NCI-H1092 treated with DMSO at 0.1 percent for 48 hours (cell line): ENCODE measurements at places on chromosomes 12 and 14.

- DNase-seq = no peak
Measured at GRCh38 chr12:78645956-78646355, 218.6 kb upstream of the SYT1 start.

DNA sequence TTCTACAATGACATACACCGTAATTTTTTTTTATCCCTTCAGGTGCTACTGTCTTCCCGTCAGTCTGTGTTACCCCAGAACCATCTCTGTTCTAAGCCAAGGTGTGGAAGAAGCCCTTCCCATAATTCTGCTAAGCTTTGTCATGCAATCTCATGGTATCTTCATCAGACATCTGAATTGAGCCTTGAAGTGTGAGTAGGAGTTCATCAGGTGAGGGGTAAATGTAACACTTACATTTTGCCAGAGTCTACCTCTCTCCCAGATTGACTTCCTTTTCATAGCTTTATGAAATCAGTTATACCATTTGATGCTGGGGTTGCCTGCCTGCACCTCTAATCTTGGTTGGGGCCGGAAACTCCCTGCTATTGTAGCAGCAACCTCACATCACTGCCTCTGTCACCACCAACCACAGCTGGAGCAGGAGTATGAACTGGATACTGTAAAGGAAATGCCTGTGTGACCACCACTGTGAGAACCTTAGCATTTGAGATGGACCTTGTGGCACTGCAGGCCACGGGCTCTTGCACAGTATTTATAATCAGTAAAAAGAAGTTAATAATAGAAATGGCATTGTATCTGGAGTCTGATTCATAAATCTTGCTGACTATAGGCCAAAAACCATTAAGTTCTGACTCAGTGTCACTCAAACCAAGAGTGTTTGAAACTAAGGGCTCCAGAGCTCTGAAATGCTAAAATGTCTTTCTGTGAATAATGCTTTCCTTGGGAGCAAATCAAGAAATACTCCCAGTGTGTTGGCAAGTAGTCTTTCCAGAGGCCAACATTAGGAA lies 58.7 kb upstream of the STK38L start:
- no peak for DNase-seq

GRCh38 chr12:52151837-52152783 lies 39.7 kb downstream of the KRT80 start:
- no peak for DNase-seq

DNA sequence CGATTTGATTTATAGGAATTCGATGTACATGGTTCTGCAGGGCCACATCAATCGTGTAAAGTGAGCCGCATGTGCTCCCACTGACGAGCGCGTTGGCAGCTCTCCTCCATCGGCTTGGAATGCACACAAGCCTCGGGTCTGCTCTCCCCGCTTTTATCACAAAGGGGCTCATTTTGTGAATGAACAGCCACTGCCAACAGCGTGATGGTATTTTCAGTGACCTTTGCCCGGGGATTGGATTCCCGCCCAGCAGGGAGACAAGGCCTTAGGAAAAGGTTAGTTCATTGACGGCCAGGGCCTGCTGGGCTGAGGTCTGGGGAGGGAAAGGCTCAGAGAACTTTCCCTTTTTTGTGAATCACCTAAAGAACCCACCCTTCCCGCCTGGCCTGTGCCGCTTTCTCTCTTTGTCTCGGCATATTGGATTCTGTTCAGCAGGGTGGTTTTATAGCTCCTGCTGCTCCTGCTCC lies 232.1 kb downstream of the MSRB3 start:
- DNase-seq = no peak

GRCh38 chr14:104600805-104601204 lies 3.8 kb downstream of the TMEM179 start:
- no peak for DNase-seq

DNA sequence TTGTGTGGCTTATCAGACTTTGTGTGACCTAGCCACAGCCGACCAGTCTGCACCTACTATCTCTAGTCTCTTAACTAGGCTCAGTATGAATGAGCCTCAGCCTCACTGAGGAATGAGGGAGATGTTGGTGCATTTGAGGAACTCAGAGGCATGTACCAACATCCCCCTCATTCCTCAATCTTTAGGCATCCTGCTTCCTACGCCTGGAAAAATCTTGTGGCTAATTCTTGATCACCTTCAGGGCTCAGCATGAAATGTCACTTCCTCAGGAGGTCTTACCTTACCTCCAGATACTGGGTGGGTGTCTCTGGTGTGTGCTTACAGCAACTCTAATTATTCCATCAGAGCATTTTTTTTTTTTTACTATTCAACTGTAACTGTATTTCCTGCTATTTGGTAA lies 148.8 kb upstream of the TMCC3 start:
- no peak for DNase-seq

DNA sequence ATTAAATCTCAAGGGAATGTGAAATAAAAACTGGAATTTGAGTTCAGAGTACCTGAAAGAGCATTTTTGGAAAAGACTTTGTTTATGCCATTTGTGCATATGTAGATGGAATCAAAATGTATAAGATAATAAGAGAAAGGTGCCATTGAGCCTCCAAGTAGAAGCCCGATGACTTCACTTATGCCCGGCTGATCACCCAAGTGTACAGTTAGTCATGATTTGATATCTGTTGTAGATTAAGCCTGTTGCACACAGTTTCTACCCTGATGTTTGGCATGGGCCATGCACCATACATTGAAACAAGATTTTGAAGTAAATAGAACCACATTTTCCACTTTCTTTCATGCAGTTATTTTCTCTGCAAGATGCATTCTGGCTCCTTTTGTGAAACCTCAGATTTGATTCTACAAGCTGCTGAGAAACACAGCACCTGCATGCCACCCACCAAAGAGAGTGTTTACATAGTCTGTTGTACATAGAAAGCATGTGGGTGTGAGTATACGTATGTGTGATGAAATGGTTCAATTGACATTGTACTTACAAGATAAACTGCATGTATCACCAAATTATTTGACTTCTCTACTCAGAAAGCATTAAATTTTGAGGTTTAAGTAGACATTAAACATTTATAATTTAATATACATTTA lies 772.5 kb downstream of the DIO2 start:
- no peak for DNase-seq

- peak; percentile 14 for DNase-seq
Measured at GRCh38 chr12:52197371-52198231, 5.8 kb upstream of the KRT80 start.

- no peak for DNase-seq
Measured at GRCh38 chr14:46661728-46662127, 10.1 kb upstream of the RPL10L start.

GRCh38 chr12:98644433-98644711 lies 216 bp downstream of the IKBIP start:
- peak; percentile 59 for DNase-seq

GRCh38 chr12:92516277-92516600 lies 186.6 kb upstream of the PLEKHG7 start:
- DNase-seq = no peak

DNA sequence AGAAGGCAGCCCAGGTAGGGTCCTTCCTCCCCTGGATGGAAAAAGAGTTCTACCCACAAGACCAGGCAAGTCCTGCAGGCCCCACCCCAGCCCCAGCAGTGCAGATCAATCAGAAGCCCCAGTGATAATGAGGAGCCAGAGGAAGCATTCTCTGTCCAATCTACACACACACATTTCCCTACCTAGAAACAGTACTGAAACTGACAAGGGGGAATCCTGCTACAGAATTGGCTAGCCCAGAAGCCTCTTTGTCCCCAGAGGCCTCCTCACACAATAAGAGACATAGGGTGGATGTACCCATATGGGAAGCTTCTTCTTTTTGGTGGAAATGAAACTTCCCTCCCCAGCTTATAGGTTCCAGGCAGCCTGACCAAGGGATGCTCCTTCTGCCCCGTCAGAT lies 9.9 kb downstream of the FSCB start:
- DNase-seq = no peak

DNA sequence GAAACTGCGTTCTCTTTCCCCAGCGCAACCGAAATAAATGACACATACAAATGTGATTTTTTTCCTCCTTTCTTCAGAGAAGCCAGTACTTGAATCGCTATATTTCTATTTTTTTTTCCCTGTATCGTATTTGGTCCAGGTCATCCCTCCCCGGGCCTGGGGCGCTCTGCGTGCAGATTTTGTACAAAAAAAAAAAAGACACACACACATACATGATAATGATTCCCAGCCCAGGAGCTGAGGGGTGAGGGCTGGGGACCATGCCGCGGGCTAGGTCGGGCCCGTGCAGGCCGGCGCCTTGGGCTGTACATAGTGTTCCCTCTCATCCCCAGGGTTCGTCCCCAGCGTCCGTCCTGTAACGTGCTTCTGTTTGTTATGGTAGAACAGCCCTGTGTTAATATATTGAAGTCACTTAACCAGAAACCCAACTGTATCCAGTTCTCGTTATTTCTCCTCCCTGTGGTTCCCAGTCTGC lies 3.0 kb downstream of the HOXC9 start:
- DNase-seq = no peak

- no peak for DNase-seq
Measured at GRCh38 chr12:2414810-2415567, 362.2 kb downstream of the CACNA1C start.

- DNase-seq = peak; percentile 97
Measured at GRCh38 chr12:132593938-132594358, 16.4 kb downstream of the LRCOL1 start.

- DNase-seq = peak; percentile 0
Measured at GRCh38 chr14:105937253-105938054, 411.1 kb downstream of the TMEM121 start.

GRCh38 chr12:43826681-43827080 lies 9.2 kb upstream of the TMEM117 start:
- no peak for DNase-seq

DNA sequence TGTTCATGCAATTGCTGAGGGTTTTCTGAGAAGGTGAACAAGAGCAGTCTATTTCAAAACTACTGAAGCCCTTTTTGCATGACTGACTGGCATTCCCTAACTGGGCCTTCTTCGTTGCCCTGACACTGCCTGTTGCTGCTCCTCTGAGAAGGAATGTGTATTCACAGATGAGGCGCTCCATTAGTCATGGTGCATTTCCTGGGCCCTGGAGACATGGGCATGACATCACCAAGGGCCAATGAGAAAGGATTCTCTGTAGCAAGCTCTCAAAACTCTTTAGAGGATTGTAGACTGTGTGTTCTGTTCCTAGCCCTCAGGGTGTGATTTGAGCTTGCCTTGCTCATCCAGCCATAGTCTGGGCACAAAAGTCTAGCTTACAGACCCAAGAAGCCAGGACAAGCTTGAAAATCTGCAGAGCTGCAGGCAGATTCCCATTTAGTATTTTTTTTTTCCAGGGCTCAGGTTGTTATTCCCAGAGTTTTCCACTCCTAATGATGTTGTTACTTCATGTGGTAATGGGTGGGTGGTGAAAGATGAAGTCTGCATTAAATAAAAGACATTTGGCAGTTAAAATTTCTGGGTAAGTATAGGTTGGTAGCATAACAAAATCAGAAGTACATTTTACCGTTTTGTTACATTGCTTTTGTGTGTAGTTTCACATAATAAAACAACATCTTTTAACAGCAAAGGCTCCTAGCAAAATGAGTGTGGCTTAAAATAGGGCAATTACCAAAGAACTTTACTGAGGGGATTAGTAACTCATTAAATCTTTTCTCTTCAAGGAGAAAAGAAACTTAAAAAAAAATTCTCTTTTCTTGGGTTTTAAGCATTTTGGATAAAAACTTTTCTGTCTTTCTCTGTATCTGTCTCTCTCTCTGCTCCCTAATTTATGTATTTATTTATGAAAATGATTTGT lies 318.4 kb downstream of the RAD51B start:
- DNase-seq = peak; percentile 22

GRCh38 chr12:100114574-100114973 lies 28.1 kb downstream of the BLTP3B start:
- DNase-seq = no peak

- peak; percentile 10 for DNase-seq
Measured at GRCh38 chr12:132078190-132078589, 65.9 kb downstream of the DDX51 start.

DNA sequence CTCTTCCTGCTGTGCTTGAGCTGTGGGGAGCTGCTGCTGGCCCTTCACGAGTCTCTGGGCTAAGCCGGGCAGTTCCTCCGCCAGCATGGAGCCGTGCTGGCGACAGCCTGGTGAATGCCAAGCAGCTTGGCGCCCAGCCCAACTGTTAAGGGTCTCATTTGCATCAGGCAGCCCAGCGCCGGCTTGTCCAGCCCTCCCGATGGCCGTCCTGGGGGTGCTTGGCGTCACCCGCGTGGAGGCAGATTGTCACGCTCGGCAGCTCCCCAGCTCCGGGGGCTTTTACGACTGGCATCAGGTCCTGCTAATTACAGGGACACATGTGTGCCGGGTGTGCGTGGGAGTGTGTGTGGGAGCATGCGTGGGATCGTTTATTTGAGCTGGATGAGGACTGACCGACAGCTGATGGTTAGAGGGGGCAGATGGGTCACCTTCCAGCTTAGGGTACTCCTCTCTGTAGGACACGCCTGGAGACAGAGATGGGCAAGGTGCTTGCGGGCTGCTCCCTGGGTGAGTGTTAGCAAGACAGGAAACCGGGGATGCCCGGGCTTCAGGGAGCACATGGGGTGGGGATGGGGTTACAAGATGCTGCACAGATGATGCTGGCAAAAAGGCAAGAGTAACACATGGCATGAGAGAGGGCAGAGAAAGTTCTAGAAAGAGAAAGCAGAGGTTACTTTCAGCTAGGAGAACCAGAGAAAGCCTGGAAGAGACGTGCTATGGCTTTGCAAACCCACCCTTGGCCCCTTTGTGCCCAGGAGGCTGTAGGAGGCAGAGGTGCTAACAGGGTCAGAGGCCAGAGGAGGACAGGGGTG lies 64.1 kb downstream of the KIF26A start:
- peak; percentile 91 for DNase-seq

GRCh38 chr12:107570721-107571120 lies 114.9 kb upstream of the PWP1 start:
- peak; percentile 28 for DNase-seq
